ENCODE measurements at places on chromosomes 6 and 20.

DNA sequence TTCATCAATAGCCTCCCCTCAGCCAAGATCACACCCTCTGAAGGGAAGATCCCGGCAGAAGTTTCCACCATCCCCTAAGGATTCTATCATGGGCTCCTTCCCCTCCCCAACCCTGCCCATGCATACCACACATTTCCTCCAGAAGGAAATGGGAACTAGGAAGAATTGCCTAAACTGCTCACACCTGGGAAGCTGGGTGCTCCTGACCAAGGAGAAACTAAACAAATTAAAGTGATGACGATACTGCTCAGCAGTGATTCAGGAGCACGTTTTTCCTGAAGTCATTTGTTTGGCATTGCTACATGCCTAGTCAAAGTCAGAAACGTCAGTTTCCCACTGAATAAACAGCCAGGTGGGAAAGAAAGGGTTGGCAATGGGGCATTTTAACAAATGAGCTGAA, 136.1 kb upstream of the CDYL start:
- no peak for DNase-seq

DNA sequence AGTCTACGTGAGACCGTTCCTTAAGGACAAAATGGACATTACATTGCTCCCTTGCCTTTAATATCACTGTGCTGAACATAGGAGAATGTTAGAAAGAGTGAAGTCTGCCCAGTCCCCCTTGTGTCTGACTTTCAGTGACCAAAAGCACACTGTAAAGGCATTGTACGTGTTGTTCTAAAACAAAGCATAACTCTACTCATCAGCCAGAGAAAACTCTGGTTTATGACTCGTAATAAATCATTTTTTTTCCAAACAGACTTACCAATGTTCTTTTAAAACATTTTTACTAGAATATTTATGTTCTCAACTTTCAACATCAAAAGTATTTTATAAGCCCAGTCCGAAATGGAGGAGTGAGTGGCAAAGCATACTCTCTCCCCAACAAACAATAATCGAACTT, 262.5 kb downstream of the GJA1 start:
- DNase-seq = no peak

DNA sequence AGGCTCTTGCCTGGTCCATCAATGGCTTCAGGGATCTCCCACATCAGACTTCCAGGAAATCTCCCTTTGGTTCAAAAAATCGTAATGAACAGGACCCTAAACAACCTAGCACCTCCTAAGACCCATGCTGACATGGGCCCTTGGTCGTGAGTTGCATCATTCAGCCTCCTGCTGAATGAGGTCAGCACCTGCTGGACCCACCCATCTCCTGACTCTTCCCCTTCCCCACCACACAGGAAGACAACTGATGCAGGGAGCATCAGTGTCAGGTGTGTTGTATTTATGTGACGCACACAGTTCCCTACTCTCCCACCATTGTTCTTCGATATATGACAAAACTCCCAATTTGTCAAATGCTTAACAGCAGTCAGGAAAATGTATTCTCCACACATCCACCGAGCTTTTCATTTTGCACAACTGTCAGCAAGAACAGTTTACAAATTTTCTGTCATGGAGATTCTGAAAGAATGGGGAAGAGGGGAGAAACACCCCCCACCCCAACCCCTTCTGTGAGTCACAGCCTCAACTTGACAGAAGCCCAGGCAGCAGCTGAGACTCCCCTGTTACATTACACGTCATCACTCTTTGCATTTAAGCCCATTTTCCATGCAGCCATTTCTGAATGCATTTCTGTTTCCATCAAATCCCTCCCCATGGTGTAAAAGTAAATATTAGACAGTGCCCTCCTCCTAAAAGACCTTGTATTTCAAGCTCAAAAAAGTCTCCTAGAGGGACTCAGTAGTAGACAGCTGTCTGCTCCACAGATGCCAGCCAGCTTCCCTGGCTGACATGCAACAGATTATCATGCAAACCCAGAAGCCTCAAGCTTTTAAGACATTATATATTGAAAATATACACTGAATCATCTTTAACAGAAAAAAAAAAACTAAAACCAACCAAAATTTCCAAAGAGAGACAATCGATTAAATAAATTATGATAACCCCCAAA, 577.5 kb downstream of the PTPRT start:
- DNase-seq = no peak

- no peak for DNase-seq
These were observed 2.8 kb downstream of the VSX1 start for GRCh38 chr20:25079171-25079570.

DNA sequence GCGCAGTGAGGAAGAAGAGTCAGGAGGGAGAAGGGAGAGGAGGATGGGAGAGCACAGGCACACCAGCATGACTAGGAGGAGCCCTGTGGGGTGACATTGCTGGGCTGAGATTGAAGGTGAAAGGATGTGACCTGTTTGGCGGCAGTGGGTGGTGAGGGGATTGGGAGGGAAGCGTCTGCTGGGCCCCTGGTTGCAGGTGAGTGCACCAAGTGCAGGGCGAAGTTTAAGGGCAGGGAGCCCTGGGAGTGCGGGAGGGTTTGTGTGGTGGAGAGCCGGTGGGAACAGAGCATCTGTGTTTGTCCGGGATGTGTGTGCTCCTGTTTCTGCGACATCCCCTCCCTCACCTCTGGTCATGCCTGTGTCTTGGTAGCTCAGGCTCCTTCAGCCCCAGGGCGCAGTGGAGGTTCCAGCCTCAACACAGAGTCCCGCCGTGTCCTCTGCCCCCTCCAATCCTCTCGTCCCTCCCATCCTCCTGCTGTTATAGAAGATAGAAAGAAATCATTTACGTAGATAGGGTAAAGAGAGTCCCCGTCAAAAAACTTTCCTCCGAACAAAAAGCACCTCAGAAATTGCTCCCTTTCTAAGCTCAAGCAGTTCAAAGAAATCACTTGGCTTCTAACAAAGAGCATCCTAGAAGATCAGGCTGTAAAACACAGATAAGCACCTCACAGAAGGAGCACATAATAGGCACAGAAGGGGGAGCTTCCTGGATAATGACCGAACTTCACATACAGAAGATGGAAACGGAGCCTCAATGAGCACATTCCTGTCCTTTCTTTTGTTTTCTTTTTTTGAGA, 25.0 kb downstream of the ULBP1 start:
- no peak for DNase-seq

DNA sequence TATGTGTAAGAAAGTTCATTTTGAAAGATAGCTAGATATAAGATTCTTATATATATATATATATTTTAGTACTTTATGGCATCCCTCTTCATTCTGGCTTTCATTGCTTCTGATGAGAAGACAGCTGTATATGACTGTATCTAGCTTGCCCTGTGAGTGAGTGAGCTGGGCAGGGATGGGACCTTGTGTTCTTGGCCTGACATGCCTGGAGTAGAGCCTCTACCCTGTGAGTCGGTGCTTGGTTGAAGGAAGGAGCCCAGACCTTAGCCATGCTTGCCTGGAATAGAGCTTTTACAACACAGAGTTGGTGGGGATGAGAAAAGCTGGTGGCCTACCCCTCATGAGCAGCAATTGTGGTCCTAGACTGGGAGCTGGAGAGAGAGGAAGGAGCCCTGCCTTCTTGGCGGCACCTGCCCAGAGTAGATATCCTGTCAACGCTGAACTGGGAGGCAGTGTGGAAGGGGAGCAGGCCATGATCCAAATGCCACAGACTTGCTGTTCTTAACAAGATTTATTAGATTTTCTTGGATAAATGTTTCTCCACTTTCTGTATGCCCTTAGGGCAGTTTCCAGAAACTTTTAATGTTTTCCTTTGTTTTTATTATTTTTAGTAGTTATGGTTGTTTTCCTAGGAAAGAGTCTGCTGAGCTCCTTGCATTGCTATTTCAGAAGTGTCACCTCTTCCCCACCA, 31.6 kb downstream of the FIG4 start:
- DNase-seq = no peak

DNA sequence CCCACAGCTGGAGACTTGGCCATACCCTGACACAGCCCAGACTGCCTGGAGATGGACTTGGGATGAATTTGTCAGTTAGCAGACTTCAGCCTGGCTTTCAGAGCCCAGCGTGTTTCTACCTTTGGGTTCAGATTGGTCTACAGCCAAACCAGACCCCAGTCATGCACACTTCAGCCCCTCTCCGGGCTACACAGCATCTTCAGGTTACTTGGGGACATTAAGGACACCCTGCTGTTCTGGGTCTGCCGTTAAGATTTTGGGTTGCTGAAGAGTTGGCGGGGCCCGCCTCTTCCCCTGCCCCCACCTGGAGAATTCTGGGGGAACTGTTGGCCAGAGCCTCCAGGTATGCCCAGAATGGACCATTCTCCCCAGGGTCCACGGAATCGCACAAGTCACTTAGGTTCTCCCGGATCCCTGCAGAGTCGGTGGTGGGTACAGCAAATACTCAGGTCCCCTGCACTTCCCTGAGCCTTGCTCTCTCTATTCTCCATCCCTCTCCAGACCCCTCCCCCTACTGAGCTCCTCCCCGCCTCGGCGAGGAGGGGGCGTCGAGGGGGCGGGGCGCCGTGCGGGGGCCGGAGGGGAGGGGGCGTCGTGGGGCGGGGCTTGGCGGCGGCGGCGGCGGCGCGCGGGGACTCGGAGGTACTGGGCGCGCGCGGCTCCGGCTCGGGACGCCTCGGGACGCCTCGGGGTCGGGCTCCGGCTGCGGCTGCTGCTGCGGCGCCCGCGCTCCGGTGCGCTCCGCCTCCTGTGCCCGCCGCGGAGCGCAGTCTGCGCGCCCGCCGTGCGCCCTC, at the start of gene PTK7:
Gene PTK7 (plus strand): TSS at position 645 of the 794 bp plus-strand sequence. CDS start 175 bp downstream, outside the sequence.
- no peak for DNase-seq

- DNase-seq = no peak
These were observed 18.3 kb downstream of the ETV7 start for GRCh38 chr6:36368921-36369865.

DNA sequence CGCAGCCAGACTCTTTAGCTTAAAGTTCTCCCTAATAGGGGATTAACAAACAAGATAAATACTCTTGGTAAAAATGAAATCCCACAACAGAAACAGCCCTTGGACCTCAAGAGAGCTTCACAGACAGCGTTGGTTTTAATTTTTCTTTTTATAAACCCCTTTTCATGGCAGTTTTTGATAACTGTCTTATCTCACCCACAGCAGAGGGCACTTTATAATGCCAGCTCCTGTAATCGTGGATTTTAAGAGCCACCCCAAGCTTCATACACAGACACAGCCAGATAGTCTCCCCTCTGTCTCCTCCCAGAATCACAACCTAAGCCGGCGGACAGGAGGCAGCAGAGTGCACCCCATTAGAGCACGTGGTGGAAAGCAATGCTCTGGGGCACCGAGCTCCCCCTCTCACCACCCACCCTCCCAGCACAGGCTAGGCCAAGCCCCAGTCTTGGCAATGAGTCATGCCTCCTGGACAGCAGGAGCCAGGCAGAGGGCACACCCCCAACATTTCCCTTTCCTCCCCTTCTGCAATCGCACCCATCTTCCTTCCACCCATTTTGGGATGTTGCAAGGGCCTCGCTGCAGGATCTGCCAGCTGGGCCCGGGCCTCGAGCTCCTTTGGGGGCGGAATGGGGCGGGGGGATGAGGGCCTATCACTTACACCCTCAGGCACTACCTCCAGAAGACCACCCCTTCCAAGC, 2.4 kb downstream of the JAG1 start:
- DNase-seq = no peak

GRCh38 chr20:16050366-16050765, 522.9 kb downstream of the KIF16B start:
- no peak for DNase-seq

DNA sequence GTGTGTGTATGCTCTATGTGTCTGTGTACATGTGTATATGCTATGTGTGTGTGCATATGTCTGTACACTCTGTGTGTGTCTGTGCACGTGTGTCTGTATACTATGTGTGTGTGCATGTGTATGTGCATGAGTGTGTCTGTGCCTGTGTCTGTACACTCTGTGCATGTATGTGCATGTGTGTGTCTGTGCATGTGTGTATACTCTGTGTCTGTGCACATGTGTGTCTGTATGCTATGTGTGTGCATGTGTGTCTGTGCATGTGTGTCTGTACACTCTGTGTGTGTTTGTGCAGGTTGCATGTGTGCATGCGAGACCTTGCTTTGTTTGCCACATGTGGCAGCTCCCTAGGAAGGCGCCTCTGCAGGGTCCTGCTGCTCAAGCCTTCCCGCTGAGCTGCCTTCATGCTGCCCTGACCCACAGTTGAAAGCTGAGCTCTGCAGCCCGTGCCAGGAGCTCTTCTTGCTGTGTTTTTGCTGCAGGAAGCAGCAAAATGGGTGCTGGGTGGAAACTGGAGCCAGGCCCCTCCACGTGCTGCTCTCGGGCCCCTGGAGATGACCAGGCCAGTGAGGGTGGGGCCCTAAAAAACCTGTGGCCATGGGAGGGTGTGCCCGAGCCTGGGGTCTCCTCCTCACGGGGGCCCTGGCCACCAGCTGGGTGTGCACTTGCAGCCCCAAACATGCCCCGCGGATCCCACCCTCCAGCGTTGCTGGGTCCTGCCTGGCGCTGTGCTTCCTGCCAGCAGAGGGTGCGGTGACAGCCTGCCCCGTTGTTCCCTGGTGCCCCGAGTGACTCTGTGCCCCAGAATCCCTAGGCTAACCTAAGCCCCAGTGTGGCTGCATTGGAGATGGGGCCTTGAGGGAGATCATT, 109.1 kb downstream of the DACT2 start:
- no peak for DNase-seq

GRCh38 chr6:39540454-39540853, 184.8 kb downstream of the KIF6 start:
- no peak for DNase-seq

DNA sequence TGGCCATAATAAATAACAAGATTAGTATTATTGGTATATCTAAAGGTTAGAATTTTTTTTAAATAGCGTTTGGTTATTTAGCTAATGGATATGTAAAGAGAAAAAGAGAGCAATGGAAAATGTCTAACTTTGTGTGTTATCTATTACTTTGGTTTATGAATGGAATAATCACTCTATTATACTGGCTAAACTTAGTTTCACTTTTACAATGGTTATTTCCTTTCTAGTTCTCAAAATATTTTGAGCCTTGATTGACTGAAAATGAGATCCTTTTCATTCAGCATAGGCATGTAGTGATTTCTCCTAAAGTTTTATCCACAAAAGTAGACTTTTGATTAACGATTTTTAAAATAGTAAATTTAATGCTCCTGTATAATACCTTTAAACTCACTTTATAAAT, 51.6 kb upstream of the MLIP start:
- no peak for DNase-seq

DNA sequence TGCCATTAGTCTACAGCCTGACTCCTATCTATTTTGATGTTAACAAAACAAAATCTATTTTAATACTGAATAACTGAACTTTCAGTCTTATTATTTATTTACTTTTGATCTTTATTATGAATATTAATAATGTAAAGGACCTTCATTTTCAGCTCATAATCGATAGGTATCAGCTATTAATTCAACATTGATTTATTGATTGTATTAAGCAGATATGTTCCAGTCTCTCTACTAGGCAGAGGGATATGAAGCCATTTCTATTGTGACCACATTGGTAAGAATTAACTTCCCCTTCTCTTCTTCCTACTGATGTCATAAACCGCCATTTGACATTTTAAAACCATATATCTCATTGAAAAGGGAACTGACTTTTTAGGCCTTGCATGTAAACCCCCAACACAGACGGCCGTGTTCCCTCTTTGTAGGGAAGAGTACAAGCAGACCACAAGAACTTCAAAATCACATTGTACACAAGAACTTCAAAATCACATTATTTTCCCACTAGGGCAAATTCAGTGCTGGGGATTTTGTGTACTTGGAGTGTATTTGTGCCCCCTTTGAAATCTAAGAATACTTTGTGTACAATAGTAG, 69.5 kb upstream of the FABP7 start:
- DNase-seq = no peak
